ENCODE measurements at places on chromosomes 5 and 9.

DNA sequence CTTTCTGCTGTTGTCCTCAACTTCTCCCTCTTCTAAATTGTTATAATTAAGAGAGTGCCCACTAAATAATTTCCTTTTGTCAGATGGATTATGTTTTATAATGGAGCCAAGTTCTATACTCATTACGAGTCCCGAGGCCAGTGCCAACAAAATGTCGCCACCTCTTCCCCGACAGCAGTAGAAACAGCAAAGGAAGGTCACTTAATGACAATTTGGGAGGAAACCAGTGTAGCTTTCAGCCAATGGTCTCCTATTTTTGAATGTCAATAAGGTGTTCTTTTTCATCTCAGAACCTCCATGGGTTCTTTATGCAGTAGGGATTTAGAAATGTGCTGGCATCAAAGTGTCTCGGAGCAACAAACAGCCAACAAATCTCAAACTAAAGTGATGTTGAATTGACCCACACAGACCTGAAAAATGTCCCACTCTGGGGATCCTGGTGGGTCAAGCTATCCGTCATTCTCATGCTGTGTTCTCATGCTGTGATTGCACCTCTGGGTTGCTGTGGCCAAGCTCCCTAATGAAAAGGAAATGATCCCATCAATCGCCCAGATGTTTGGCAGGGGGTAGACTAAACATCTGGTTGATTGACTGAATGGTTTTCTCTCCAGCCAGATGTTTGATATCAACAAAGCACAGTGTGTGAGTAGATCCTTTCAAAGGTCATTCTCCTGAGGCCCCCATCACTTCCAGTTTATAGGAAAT, 291.9 kb downstream of the DMAC1 start:
- no peak for DNase-seq
- H3K36me3 ChIP-seq: no peaks in the 10 kb centered on the region
- H3K4me1 ChIP-seq: no peaks in the 10 kb centered on the region
- H3K27ac ChIP-seq: no peak overlapping the region
- H3K27me3 ChIP-seq: no peaks in the 10 kb centered on the region
- H3K4me3 ChIP-seq: no peak overlapping the region

GRCh38 chr5:42422656-42423280, 471 bp upstream of the GHR start:
- peak overlapping the region; percentile 44 for H3K27ac ChIP-seq
- H3K36me3 ChIP-seq: no peaks in the 10 kb centered on the region
- H3K4me1 ChIP-seq: no peaks in the 10 kb centered on the region
- H3K27me3 ChIP-seq: no peaks in the 10 kb centered on the region

DNA sequence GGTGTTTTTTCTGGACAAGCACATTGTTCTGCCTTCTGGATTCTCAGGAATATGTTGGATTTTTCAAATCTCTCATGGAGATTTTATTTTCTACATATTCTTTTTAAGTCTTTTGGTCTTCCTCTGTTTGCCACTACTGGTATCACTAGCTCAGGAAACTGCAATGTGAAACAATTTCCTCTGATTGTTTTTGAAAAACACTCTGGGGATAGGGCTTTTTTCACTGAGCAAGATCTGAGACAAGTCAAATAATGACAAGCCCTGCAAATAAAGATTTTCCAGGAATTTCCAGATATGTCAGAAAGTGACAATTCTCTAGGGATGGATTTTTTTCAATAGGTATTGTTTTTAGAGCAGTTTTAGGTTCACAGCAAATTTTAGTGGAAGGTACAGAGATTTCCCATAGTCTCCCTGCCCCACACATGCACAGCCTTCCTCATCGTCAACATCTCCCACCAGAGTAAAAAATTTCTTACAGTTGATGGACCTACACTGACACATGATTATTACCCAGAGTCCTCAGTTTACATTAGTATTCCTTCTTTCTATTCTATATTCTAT, 86.9 kb upstream of the TMEM161B start:
- H3K36me3 ChIP-seq: no peaks in the 10 kb centered on the region
- no peaks in the 10 kb centered on the region for H3K27me3 ChIP-seq
- H3K27ac ChIP-seq: no peak overlapping the region
- no peak for DNase-seq
- no peaks in the 10 kb centered on the region for H3K4me1 ChIP-seq

DNA sequence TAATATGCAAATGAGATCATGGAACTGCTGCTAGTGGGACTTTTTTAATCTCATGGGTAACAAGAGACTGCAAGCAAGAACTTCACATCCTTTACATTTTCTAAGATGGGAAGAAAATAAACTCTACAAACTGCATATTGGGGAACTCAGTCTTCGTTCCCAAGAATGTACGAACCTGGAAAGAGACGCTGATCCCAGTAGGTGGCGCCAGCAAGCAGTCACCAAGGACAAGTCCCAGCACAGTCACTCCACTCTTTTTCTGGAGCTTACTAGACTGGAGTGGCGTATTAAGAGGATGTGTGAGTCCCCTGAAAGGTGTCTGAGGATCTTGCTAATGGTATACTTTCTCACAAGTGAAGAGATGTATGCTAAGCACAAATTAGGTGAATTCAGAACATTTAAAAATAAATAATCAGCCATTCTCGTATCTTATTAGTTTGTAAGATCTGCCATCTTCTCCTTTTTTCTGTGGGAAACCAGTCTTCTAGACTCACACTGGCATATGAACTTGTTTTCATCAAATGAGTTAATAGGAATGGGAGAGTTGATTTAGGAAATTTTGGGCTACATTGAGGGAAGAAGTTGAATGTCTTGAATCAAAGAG, 16.0 kb upstream of the PUM3 start:
- no peaks in the 10 kb centered on the region for H3K36me3 ChIP-seq
- H3K27me3 ChIP-seq: no peaks in the 10 kb centered on the region

DNA sequence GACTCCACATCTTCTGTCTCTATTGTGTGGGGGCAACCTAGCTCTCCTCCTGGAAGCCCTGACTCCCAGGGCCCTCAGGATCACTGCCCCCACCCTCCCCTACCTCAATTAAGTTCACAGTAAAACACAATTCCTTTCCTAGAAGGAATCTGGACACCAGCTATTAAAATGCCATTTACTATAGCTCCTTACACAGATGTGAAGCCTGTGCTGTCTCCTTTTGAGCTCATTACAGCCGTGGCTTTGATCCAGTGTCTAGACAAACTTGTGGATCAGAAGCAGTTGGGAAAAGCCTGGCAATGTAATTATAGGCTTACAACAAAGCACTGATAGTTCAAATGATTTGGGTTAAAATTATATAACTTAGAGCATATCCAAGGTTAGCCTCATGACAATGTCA, 107.0 kb upstream of the SMIM23 start:
- no peaks in the 10 kb centered on the region for H3K4me1 ChIP-seq
- DNase-seq: no peak
- H3K27me3 ChIP-seq: peaks cover 4% of the 10 kb centered on the region
- no peak overlapping the region for H3K4me3 ChIP-seq
- no peaks in the 10 kb centered on the region for H3K36me3 ChIP-seq

- no peaks in the 10 kb centered on the region for H3K27me3 ChIP-seq
- peak overlapping the region; percentile 57 for H3K27ac ChIP-seq
- H3K4me3 ChIP-seq: peak overlapping the region; percentile 66
Observed at GRCh38 chr5:142012186-142012785, 541 bp downstream of the GNPDA1 start.

DNA sequence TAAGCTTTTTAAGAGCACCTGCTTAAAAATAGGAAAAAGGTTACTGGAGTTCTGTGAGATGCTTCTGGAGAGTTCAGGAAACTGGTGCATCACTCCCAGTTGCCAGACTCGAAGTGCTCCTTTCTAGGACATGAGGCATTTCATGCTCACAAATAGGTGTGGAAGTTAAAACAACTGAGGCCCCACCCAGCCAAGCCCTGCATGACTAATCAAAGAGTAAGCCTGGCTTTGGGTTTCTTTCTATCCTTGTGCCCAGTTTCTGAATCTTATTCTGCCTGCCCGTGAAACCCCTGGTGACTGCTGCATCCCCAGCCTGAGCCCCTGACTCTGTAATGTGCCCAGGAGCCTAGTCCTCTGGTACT, 7.7 kb downstream of the SPINK9 start:
- H3K36me3 ChIP-seq: no peaks in the 10 kb centered on the region
- H3K4me1 ChIP-seq: no peaks in the 10 kb centered on the region
- H3K27ac ChIP-seq: no peak overlapping the region
- no peaks in the 10 kb centered on the region for H3K27me3 ChIP-seq

GRCh38 chr9:19408693-19409400, at the start of gene ACER2:
Gene ACER2, plus strand, starts transcription at chr9:19409009. Its CDS starts 76 bp downstream, at chr9:19409085.
- DNase-seq: peak; percentile 93
- peak within 1 kb of the TSS; percentile 62 for H3K4me3 ChIP-seq
- no peaks in the 10 kb centered on the region for H3K27me3 ChIP-seq
- no peak within 1 kb of the TSS for H3K27ac ChIP-seq
- peaks cover 5% of the 10 kb centered on the region for H3K4me1 ChIP-seq

DNA sequence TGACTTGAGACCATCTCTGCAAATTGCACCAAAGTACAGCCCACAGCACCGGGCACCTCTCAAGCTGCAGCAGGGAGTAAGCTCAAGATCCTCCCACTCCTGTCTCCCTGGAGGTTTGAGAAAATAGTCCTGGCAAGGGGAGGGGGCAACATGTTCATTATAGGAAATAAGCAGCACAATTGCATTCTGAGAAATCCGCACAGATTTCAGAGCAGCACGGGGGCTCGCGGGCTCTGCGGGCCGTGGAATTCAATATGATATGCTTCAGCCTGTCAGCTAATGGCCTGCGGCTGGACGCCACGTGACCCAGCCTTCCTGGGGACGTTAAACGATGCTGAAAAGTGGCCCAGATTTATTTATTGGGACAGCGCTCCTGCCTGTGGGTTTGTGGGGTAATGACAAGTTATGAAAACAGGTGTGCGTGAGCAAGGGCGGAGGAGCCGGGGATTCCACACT, 156.4 kb downstream of the DAB2IP start:
- H3K36me3 ChIP-seq: no peaks in the 10 kb centered on the region
- peak overlapping the region; percentile 21 for H3K4me3 ChIP-seq
- peaks cover 5% of the 10 kb centered on the region for H3K4me1 ChIP-seq
- H3K27me3 ChIP-seq: peaks cover under 1% of the 10 kb centered on the region
- no peak overlapping the region for H3K27ac ChIP-seq
- peak; percentile 64 for DNase-seq

DNA sequence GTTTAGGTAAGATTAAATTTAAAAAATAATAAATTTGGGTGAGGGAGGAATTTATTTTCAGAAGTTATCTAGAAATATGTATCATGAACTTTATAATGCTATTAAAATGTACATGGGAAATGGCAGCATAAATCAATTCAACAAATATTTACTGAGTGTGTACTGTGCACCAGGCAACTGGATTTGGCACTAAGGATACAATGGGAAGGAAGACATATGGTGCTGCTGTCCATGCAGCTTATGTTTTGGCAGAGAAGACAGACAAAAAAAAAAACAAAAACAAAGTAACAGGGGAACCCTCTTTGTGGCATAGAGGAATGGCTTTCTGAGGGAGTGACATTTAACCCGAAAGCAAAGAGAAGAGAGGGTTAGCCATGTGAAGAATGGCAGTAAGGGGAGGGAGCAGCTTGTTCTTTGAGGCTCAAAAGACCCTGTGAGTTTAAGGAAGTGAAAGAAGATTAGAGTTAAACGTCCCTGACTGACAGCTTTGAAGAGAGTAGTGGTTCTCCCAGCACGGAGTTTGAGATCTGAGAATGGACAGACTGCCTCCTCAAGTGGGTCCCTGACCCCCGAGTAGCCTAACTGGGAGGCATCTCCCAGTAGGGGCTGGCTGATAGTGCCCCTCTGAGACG, 23.9 kb downstream of the CNTRL start:
- H3K4me1 ChIP-seq: no peaks in the 10 kb centered on the region
- no peak overlapping the region for H3K27ac ChIP-seq
- H3K36me3 ChIP-seq: peaks cover 37% of the 10 kb centered on the region
- DNase-seq: no peak
- H3K4me3 ChIP-seq: no peak overlapping the region

- H3K4me1 ChIP-seq: no peaks in the 10 kb centered on the region
- no peak for DNase-seq
- peaks cover 12% of the 10 kb centered on the region for H3K36me3 ChIP-seq
- H3K27ac ChIP-seq: no peak overlapping the region
- H3K4me3 ChIP-seq: no peak overlapping the region
Observed at GRCh38 chr9:127105805-127106465, 16.5 kb downstream of the ANGPTL2 start.

- H3K4me1 ChIP-seq: peaks cover 3% of the 10 kb centered on the region
- H3K4me3 ChIP-seq: no peak overlapping the region
- no peak overlapping the region for H3K27ac ChIP-seq
- no peaks in the 10 kb centered on the region for H3K36me3 ChIP-seq
- no peak for DNase-seq
Observed at GRCh38 chr9:138006576-138007233, 129.1 kb downstream of the CACNA1B start.

GRCh38 chr5:163614787-163615186, 109.4 kb downstream of the MAT2B start:
- no peak overlapping the region for H3K4me3 ChIP-seq
- peaks cover 4% of the 10 kb centered on the region for H3K27me3 ChIP-seq
- H3K4me1 ChIP-seq: no peaks in the 10 kb centered on the region
- H3K27ac ChIP-seq: no peak overlapping the region
- DNase-seq: no peak

DNA sequence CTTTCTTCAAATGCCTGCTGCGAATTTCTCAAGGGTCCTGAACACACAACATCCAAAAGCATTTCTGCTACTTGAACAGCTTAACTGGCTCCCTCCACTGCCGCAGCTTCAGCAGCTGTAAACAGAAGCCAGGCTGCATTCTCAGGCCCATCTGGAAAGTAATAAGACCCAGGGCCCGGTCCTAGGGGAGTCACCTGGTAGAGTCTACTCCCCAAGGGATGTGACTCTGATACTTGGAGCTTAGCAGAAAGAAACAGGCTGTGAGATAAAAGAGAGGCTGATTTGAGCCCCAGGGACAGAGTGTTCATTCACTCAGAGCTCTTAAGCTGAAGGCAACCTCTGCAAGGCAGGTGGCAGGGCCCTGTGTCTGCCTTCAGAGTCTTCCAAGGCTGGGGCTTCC, 356.8 kb downstream of the SPOCK1 start:
- peaks cover 4% of the 10 kb centered on the region for H3K27me3 ChIP-seq
- H3K4me3 ChIP-seq: no peak overlapping the region
- DNase-seq: no peak
- H3K27ac ChIP-seq: no peak overlapping the region
- H3K4me1 ChIP-seq: no peaks in the 10 kb centered on the region

GRCh38 chr5:169847519-169847918, 132.8 kb downstream of the INSYN2B start:
- DNase-seq: no peak
- H3K4me3 ChIP-seq: no peak overlapping the region

GRCh38 chr9:70979966-70980365, 141.5 kb downstream of the TRPM3 start:
- H3K27ac ChIP-seq: no peak overlapping the region
- peaks cover 3% of the 10 kb centered on the region for H3K27me3 ChIP-seq
- DNase-seq: no peak
- H3K4me3 ChIP-seq: no peak overlapping the region

All from SJCRH30 (cell line).